AG08396 (cell line): ENCODE measurements at places on chromosomes 3 and 15.
A peak's percentile ranks its signal among the peaks of the same experiment; 100 is the strongest.

DNA sequence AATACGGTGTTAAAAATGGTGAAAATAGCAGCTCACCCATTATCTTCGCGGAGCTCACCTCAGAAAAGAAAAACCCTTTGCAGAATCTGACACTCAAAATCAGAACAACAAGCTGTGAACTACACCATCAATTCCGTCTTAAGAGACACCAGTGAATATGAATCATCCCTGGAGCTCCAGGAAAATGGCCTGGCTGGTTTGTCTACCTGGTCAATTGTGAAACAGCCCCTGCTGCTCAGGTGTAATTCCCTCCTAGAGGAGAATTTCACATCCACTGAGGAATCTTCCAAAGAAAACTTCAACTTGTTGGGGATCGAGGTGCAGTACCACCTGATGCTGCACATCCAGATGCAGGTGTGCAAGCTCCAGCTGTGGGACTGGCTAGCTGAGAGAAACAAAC is 3.0 kb upstream of the XRN1 start:
- DNase-seq: no peak

DNA sequence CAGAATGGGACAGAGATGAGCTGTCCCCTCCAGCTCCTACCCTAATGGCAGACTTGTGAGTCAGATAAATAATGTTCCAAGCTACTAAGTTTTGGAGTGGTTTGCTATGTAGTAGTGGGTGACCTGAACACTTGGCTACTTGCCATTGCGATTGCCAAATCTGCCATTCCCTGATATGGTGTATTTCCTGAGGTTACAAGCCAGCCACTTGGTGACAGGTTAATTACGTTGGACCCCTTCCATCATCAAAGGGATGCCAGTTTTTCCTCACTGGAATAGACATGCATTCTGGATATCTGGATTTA is 33.6 kb downstream of the MORF4L1 start:
- peak; percentile 66 for DNase-seq

DNA sequence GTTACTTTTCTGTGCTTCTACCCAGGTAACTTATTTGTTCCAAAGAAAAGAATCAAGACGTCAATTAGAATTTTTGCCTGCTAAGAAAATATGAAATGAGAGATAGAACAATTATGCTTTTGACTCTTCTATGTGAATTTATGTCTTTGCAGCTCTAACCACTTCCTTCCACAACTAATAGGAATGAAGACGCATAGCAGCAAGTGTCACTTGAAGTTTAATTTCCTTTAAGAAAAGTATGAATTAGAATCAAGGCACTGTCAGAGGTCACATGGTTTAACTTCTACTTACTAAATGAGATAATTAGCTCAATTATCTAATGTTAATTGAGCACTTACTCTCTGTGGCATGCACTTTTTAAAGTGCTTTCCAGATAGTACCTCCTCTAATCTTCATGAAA is 3.3 kb downstream of the WDR49 start:
- DNase-seq: no peak

GRCh38 chr3:114356525-114356924 is 62.7 kb downstream of the TIGIT start:
- DNase-seq: no peak

DNA sequence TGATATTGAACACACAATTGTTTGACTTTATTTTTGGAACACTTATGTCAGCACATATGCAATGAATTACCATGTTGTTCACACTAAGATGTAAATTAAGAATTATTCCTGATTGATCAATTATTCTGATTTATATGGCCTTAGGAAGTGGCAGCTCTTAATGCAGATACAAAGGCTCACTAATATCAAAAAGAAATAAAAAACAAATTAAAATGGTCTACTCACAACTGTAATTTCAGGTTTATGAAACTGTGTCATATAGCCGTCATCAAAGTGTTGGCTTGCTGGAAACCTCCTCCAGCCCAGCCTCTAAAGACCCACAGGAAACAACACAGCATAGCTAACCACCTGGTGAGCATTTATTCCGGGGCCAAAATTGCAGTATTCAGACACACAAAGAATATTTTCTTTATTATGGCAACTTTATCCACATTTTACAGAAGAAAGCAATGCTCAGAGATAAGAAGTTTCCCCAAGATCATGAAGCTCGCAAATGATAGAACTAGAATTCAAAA is 33.4 kb downstream of the PDZRN3 start:
- no peak for DNase-seq

DNA sequence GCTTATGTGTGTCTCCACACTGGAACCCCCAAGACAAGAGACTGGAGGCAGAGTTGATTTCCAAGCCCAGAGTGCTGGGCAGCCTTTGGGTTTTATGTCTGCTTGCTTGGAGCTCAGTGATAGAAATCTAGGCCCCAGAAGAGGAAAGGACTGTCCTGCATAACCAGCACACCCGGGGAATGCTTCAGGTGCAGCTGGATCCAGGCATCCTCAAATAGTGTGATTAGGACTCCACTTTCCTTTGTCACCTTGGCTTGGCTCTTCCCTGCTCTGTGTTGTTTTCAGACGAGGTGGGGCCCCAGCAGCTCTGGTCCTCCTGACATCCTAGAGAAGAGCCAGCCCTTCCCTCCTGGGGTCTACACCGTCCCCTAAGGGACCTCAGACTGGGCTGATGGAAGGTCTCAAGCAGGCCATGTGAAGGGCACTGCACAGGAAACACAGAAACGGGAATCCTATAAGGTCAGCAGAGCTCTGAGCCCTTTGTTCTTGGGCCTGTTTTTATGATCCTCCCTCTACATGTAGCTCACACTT is 143.7 kb downstream of the TJP1 start:
- DNase-seq: no peak

DNA sequence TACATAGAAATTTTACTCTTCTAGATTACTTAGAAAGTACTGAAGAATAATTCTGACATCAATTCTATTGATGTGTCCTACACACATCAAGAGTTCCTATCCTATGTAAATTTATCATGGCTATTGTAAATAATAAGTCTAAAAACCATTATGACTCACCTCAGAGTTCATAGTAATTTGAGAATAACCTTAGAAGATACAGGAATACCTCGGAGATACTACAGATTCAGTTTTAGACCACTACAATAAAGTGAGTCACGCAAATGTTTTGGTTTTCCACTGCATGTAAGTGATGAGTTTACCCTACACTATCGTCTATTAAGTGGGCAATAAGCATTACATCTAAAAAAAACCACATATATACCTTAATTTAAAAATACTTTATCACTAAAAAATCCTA is 74.8 kb downstream of the NR1I2 start:
- DNase-seq: no peak

DNA sequence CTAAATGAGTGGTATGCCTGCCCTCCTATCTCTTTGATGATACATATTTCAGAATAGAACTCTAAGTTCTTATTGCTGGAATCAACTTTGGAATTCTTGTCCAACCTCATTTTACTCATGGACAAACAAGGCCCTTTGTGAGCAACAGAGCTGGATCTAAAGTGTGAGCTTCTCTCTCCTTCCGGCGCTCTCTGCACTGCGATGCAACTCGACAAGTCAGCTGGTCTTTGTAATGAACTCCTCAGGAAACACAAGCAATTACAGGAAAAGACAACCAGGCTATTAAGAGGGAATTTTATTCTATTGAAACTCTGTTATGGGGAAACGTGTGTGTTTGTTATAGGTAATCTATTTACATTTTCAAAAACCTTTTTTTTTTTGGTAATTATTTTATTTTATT is 20.3 kb upstream of the NRROS start:
- DNase-seq: no peak

- DNase-seq: no peak
Observed at GRCh38 chr15:49589030-49589429, 31.6 kb downstream of the FAM227B start.

- DNase-seq: no peak
Observed at GRCh38 chr15:86756688-86757087, 677.0 kb downstream of the AGBL1 start.

DNA sequence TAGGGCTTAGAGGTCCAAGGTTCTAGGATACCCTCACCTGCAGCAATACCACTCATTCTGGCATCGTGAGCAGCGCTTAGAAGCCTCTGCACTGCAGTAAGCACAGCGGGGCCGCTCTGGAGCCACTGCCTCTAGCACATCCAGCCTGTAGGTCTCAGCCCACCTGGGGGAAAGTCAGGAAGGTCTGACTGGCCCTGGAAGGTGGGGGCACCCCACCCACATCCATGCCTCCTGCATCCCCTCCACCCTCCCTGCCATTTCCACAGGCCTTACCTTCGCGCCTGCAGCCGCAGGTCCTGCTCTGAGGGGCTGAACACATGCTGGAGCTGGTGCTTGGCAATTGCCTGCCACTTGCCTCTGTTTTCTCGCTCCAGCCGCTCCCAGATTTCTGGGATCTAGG is 901 bp upstream of the RASSF1 start:
- no peak for DNase-seq

DNA sequence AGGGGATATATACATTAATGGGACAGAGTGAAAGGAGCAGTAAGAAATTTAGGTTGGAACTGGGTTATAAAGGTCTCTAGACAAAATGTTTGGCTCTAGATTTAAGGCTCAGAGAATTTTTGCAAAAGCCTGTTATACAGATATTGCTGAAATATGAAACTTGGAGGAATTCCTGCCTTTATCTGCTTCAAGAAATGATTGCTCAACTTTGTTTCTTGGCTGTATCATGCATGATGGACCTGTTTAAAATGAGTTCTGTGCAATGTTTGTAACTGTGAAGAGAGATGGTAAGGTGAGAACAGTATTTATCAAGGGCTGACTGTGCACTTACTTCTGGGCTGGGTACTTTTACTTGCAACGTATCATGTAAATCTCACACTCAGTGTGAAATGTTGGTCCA is 3.3 kb downstream of the CRYBG3 start:
- no peak for DNase-seq

DNA sequence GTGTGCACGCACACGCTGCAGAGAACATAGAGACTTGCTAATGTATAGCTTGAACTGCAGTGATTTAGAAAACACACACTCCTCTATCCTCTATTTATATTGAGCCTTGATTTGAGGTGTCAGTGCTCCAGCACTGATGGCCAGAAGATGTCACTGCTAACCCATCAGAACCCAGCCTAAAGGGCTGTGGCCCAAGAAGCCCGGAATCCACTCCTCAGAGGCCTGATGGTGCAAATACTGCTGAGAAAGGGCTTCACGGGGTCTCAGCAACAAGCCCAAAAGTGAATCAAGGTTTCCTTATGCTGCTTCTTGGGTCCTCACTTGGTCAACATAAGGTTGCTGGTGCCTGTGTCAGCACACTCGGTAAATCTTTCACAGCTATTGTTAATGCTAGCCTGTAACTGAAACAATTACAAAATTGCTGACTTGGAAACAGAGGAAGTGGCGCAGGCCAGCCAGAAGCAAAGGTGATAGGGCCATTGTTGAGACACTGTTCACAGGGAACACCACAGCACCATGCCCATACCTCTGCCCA is 60.3 kb downstream of the HEG1 start:
- DNase-seq: peak; percentile 43

- DNase-seq: no peak
Observed at GRCh38 chr3:117217355-117217754, 507.8 kb downstream of the TUSC7 start.

GRCh38 chr3:66819993-66820501 is 178.1 kb upstream of the KBTBD8 start:
- DNase-seq: no peak

DNA sequence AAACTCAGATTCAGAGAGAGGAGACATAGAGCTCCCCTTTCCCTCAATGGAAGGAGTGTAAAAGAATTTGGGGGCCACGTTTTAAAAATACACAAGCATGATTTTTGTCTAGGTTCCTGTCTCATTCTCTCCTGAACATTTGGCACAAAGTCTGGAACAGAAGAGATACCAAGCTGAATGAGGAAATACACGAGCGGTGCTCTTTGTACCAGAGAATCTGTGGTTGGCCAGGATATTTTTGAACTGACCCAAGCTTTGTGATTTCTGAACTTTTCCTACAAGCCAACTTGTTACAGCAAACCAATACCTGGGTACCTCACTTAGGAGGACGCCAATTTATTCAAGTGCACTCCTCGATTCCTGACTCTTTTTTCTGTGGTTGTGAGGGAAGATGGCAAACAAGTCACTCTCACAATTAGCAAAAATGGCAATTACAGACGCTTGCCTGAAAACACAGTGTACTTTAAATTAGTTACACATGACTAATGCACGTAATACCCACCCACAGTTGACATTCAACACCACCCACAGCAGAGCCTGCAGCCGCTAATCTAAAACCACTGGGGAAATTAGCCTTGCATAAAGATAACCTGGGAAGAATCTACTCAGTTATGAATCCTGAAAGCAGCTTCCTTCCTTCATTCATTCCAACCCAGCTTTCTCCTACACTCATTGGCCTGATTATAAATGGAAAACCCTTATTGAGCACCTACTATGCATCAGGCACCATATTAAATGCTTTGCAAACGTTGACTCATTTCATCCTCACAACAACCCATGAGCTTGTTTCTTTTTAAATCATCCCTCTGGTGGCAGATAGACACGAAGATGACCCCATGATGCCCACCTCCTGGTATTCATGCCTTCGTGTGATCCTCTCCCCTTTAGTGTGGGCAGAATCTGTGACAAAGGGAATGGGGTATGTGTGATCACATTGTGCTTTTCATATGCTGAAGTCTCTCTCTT is 293.5 kb downstream of the KBTBD8 start:
- DNase-seq: no peak

DNA sequence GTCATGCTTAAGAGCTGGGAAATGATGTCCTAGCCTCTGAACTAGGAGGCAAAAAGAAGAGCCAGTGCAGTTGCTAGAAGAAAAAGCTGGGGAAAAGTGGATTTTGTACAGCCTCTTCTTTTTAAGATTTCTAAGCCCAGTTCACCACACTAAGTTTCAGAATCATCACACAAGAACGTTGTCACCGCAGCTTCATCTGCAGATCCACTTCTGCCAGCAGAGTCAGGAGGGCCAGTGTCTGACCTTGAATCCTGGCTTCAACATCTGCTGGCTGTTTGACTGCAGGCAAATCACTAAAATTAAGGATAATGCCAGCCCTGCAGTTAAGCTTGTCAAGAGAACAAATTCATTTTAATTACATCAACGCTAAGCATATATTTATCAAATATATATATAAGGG is 36.2 kb downstream of the HDC start:
- DNase-seq: no peak

GRCh38 chr15:66894363-66894762 is 171.0 kb upstream of the SMAD3 start:
- DNase-seq: no peak

DNA sequence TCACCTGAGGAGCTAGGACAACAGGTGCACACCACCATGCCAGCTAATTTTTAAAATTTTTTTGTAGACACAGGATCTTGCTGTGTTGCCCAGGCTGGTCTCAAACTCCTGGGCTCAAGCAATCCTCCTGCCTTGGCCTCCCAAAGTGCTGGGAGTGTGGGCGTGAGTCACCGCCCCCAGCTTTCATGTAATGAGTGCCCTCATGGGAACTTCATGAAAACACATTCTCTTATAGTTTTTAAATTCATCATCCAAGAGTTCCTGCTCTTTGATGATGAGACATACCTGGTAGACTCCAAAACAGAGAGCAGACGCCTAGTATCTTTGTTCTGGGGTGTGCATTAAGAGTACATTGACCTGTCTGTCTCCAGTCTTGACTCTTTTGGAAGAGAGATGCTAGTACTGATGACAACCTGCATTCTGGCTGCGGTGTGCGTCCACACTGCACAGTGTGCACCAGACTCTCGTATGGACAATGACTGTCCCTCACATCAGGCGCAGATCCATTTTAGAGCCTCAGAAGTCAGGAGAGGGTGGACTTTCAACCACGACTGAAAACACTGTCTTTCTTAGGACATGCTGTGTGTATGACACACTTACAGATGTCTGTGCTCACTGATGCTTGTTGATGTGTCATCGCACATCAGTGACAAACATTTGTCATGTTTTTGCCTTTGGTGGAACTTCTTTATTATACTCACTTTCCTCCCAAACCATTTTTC is 2.0 kb downstream of the NRROS start:
- DNase-seq: no peak
